NCI-H2029 treated with DMSO at 0.1 percent for 48 hours (cell line): ENCODE measurements at places on chromosomes 12 and 14.

- DNase-seq, result no peak
Observed at GRCh38 chr12:121325922-121326396, 26.3 kb downstream of the ANAPC5 start.

DNA sequence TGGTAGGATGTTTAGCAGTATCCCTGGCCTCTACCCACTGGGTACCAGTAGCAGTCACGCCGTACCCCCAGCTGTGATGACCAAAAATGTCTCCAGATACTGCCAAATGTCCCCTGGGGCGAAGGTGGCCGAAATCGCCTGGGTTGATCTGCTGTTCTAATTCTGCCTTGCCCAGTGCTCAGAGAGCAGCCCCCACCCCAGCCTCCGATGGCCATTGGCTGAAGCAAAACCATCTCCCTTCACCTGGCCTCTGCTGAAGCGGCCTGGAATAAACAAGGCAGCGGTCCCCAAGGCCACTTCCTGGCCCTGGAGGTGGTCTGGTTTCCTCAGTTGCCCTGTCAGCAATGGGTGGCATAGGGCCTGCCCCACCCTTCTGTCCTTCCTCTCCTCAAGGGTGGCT lies 298.4 kb downstream of the CACNA1C start:
- DNase-seq, result no peak

DNA sequence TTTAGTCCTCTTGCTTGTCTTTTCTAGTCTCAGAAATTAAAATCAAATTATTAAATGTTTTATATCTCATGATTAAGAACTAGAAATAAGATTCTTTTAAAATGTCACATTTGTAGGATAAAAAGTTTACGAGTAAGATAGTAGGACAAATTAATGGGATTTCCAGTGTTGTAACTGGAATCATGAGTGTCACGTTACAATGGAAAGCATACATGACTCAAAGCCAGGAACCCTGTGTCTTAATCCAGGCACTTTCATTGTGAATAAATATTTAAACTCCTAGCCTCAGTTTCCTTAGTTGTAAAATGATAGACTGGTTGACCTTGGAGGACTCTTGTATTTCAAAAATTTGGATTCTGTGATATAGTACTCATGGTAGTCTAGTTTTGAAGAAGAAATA lies 84.9 kb downstream of the MIA2 start:
- DNase-seq, result no peak

- no peak for DNase-seq
Observed at GRCh38 chr12:3380200-3381043, 110.6 kb upstream of the PRMT8 start.
